Hematopoietic multipotent progenitor cell treated with erythropoietin and hydrocortisone succinate and interleukin-3 and kit ligand, for 17 days (in vitro differentiated cells): ENCODE measurements at places on chromosomes 12 and 14.

GRCh38 chr12:42447371-42447786, 121.4 kb downstream of the PPHLN1 start:
- DNase-seq: no peak

- no peak for DNase-seq
Measured at GRCh38 chr12:115941362-115941761, 336.1 kb downstream of the MED13L start.

- no peak for DNase-seq
Measured at GRCh38 chr14:99630202-99630601, 14.7 kb upstream of the HHIPL1 start.

GRCh38 chr12:64671681-64672080, 61.4 kb downstream of the RASSF3 start:
- no peak for DNase-seq

GRCh38 chr14:65302571-65303189, 109.8 kb upstream of the FUT8 start:
- no peak for DNase-seq

DNA sequence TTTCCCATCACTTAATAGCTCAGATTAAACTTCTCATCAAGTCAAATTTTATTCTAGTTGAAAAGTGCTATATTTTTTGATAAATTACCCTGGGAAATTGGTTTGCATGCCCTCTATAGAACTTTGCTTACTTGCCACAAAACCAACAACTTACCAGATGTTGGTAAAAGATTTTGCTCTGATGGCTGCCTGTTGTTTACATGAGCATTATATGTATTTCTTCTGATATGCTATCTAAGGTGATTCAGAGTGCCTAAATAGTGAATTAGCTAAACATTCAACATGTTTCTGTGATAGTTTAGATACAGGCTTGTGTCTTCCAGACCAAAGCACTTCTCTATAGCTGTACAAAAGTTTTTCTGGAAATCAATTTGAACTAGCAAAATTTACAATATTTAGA, 51.0 kb downstream of the PPM1A start:
- DNase-seq: peak; percentile 31

DNA sequence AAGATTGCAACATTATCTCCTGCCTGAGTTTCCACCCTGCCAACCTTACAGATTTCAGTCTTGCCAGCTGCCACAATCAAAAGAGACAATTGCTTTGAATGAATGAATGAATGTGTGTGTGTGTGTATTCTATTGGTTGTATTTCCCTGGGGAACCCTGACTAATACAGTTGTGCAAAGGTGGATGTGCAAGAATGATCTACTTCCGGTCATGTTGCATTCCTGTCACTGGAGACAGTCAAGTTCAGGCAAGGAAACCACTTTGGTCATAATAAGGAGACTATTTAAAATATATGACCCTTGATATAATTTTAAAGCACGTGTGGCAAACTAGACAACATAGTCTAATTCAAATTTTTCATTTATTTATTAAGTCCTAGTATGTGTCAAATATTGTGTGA, 13.1 kb downstream of the RERG start:
- DNase-seq: no peak

GRCh38 chr12:104181313-104181712, 34.3 kb upstream of the TXNRD1 start:
- DNase-seq: no peak
